ENCODE measurements at places on chromosomes 7 and 10.

GRCh38 chr7:71782051-71782450, 630.1 kb downstream of the CALN1 start:
- no peak for DNase-seq

DNA sequence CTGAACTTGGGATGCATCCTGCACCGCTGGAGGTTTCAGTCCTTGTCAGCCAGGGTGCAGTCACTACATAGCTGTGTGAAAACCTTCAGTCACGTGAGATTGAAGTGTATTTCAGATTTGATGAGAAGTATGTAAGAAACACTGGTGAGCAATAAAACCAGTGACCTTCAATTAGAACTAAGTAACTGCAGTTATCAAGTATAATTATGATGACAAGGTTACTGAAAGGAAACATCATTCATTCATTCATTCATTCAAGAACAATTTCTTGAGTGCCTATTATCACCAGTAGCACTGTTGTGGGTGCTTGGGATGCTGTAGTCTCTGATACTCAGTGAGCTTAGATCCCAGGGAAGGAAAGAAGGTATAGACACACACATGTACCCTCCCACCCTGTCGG, 33.6 kb downstream of the RHEB start:
- DNase-seq, result no peak

- DNase-seq, result no peak
Measured at GRCh38 chr7:108222236-108222892, 92.2 kb upstream of the LAMB4 start.

DNA sequence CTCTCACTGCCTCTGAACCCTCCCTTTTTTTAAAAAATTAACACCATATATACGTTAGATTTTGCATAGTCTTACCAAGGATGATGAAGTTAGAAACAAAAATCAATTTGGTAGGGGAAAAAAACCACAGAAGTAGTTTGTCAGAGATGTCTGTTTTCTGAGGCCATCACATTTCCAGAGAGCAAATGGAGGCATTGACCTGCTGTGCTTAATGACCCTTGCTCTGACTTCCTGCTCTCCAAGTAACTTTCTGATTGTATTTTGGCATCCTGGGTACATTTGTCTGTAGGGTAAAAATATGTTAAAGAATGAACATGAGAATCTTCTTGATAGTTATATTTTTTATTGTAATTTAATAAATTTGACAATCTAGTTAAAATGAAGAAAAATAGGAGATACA, 140.2 kb downstream of the LCOR start:
- DNase-seq, result no peak

Measured in cortex of kidney (tissue), 1 donor.